ENCODE measurements at places on chromosomes 3 and 15.

GRCh38 chr3:183211352-183211751 is 41.7 kb upstream of the B3GNT5 start:
- no peak for DNase-seq

DNA sequence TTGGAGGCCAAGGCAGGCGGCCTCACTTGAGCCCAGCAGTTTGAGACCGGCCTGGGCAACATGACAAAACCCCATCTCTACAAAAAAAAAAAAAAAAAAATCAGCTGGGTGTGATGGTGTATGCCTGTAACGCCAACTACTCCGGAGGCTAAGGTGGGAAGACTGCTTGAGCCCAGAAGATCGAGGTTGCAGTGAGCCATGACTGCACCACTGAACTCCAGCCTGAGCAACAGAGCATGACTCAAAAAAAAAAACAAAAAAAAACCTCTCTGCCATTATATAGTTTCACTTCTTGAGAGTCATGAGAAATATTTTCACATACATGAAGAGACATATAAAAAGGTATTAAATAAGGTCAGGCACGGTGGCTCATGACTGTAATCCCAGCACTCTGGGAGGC is 45.9 kb upstream of the CP start:
- no peak for DNase-seq

- peak; percentile 21 for DNase-seq
These were observed 885 bp downstream of the EFCC1 start for GRCh38 chr3:129001806-129002572.

DNA sequence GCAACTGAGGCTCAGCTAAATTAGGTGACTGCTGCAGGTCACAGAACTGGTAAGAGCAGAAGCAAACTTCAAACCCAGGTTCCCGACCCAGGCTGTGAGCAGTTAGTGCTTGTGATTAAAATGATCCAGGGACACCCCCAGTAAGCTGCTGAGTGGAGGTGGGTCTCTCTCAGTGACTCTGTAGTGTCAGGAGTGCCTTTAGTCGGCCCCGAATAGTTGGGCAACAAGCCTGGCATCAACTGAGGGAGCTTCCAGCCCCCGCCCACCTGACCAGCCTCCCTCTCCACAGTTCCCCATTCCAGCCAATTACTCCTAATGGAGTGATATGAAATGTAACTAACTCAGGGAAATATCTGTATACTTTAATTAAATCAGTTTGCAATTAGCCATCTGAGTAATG is 168.0 kb upstream of the SMAD3 start:
- DNase-seq, result no peak

DNA sequence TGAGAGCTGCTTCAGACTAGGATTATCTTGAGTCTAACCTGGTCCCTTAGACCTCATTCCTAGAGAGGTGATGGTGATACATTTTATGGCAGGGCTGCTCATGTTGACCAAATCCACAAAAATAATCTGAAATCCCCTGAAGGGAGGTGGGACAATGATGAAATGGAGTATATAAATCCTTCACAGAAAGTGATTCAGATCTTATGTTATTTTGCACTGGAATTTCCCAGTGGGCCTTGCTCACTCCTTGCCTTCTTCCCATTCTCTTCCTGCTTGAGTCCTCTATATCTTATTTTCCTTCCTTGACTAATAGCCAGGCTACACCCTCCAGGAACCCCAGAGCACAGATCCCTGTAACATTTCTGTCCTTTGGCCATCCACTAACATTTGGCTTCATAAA is 10.4 kb upstream of the TMEM202 start:
- no peak for DNase-seq

GRCh38 chr3:61560517-61561373 is 626 bp upstream of the PTPRG start:
- DNase-seq, result no peak

DNA sequence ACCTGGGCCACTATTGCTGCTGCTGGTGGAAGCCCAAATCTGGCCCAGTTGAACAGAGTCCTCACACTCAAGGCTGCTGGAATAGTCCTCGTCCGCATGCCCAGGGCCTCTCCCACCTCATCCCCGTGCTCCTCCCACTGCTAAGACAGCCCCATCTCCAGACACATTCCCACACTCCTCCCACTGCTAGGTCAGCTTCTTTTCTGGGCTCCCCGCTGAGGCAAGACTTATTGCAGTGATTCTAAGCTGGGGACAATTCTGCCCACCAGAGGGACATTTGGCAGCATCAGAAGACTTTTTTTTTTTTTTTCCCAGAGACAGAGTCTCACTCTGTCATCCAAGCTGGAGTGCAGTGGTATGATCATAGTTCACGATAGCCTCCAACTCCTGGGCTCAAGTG is 35.1 kb downstream of the POC1A start:
- no peak for DNase-seq

- DNase-seq, result no peak
These were observed 733.6 kb upstream of the GBE1 start for GRCh38 chr3:82494977-82495489.

DNA sequence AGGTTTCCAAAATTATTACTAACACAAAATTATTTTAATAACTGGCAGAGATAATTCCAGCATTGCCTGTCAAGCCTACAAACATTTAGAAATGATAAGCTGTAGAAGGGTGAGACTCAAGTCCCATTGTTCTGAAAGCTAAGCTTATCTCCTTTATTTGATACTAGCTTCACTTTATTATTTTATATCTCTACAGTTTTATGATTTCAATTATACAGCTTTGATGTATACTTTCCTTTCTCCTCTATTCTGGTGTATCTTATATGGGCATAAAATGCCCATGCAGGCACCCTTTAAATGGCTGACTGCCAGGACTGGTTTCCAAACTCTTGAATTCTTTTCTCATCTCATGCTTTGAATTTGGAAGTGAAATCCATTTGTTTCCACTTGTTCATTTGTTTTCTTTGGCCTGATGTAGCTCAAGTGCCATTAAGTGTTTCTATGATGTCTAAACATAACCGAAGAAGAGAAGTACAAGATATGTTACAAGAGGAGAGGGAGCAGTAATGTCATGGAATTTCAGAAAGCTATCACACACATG is 372.1 kb upstream of the ARHGEF26 start:
- no peak for DNase-seq

GRCh38 chr15:66838671-66839239 is 136.7 kb downstream of the SMAD6 start:
- no peak for DNase-seq
